Skeletal muscle tissue (tissue), 5 donors: ENCODE measurements at places on chromosomes 16 and 17. TPM values are rescaled to one million over a fixed set of nuclear protein-coding genes. Genes with fewer than 3 reads are reported as not detected.

ADAT1 gene
- total RNA-seq: 32.4 TPM

KIF18B gene
- total RNA-seq: 1.0 TPM

MYOCD gene
- 0.52 TPM for total RNA-seq

SLC6A2 gene
- total RNA-seq: 1.0 TPM

MAFG gene
- total RNA-seq: 8.9 TPM

PRDM7 gene
- total RNA-seq: not detected

KRT35 gene
- total RNA-seq: not detected

TLCD2 gene
- 2.1 TPM for total RNA-seq

HOXB6 gene
- not detected for total RNA-seq

PRKCB gene
- total RNA-seq: 1.0 TPM
